ENCODE measurements at places on chromosomes 12 and 14.

DNA sequence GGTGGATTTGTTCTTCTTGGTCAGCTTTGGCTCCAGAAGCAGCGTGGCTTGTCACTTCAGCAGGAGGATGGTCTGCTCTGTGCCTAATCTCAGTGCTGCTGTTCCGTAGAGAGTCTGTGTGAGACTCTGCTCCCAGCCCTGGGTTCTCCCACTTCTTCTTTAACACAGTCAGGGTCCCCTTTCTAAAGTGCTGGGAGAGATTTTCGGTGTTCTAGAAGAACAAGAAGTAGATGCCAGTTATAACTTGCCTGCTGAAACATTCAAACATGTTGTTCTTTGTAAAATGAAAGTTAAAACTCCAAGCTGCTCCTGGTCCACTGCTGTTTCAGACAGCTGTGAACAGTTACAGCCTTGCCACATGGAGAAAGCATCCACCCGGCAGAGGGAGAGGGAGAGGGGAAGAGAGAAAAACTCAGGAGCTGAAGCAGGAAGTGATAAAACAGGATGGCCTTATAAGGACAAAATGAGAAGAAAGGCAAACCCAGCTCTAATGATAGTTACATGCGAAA lies 55.2 kb upstream of the CERS5 start:
- peak; percentile 93 for DNase-seq

DNA sequence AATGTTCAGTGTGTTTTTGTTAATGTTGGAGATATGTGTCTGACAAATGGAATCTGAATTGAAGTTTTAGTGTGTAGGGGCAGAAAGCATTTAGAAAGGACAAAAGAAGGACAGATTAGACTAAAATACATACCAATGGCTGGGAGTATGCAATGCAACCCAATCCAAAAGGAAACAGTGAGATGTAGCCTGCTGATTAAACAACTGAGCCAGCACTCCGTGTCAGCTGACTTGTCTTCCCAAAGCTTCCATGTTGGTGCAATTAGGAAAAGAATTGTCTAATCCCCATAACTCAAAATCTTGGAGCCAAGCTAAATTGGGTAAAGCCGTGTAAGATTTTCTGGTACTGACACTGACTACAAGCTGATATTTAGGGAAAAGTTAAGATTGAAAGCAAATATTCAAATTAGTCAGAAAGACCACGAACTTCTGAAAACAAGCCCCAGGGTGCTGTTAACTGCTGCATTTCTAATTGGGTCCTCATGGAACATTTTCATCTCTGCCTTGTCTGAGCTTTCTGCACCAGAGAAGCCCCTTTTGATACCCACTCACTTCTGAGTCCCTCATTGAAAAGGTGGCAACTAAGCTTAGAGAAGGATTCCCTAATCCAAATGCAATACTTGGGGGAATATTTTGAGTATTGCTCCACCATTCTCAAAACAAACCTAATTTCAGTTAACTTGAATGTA lies 109.1 kb downstream of the DAD1 start:
- DNase-seq, result peak; percentile 21

GRCh38 chr12:68967046-68967445 lies 34.1 kb upstream of the CPM start:
- no peak for DNase-seq

- DNase-seq, result no peak
Measured at GRCh38 chr12:126425264-126425663, 1360.0 kb downstream of the AACS start.

DNA sequence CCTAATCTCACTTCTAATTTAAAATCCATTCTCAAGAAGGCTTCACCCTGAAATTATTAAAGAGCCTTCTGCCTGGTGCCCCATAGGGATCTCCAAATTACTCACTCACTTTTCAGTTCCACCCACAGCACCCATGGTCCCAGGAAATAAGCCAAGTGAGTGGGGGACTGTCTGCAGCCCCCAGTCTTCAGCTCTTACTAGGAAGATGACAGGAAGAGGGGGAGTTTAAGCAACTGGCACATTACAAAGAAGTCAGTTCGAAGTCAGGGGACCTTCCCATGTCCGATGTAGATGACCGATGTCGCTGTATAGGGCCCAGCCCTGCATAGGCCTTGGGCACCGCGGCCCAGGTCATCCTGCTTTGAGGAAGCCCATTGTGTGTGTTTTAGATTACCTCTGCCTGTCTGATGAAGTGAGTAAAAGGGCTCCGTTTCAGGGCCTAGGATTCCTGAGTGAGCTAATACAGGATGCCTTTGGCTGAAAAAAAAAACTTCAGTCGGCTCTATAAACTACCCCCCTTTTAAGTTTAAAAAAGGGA lies 1.9 kb downstream of the ACTN1 start:
- no peak for DNase-seq
